ENCODE measurements at places on chromosomes 7 and 10. TPM values are rescaled to one million over a fixed set of nuclear protein-coding genes. Genes with fewer than 3 reads are reported as not detected.

Gene CLRN3
- total RNA-seq, result not detected

Gene NSUN5
- 27.1 TPM for total RNA-seq

Gene KNDC1
- under 0.01 TPM for total RNA-seq

Gene DRGX
- not detected for total RNA-seq

- H3K27me3 ChIP-seq, result no peaks in the 10 kb centered on the region
- DNase-seq, result no peak
- no peak overlapping the region for H3K4me3 ChIP-seq
- peaks cover 36% of the 10 kb centered on the region for H3K4me1 ChIP-seq
Measured at GRCh38 chr10:72007246-72007892, 43.2 kb downstream of the CHST3 start.

DNA sequence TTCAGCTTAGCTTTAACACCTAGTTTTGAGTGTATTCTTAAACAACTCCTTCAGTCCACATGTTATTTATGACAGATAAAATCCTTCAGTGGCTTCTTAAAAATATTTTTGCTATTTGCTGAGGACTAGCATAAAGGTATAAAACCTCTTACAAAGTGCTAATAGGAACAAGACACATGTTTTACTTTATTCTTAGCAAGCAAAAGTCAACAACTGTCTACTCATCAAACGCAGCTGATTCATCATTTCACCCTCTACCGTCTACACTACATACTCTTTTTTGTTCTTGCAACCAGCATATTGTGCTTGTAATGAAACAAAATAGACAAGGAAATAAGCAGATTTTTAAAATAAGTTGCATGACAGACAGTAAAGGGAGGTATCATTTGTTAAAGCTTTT, 319.7 kb downstream of the SNX13 start:
- no peak overlapping the region for H3K27ac ChIP-seq
- no peak overlapping the region for H3K4me3 ChIP-seq
- DNase-seq, result no peak
- H3K36me3 ChIP-seq, result no peaks in the 10 kb centered on the region
- H3K27me3 ChIP-seq, result no peaks in the 10 kb centered on the region

GRCh38 chr10:104578671-104579070, 62.4 kb upstream of the SORCS3 start:
- no peak for DNase-seq
- H3K4me3 ChIP-seq, result no peak overlapping the region
- H3K27ac ChIP-seq, result no peak overlapping the region
- H3K36me3 ChIP-seq, result no peaks in the 10 kb centered on the region
- no peaks in the 10 kb centered on the region for H3K4me1 ChIP-seq

DNA sequence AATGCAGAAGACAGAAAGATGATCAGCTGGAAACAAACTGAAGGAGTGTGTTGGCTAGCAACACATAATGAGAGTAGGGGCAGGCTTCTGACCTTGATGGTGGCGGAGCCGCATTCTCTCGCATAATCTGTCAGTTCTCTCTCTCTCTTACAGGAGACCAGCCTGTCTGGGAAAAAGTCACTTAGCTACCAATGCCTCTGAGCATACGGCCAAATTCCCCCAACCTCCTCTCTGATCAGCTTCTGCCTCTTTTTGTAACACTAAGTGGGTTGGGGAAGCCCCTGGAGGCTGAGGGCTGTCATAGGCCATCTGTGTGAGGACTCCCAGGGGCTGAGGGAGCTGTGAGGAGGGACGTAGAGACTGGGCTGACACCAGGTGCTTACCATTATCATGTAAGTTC, 104.6 kb downstream of the HIPK2 start:
- no peaks in the 10 kb centered on the region for H3K27me3 ChIP-seq
- no peaks in the 10 kb centered on the region for H3K4me1 ChIP-seq

DNA sequence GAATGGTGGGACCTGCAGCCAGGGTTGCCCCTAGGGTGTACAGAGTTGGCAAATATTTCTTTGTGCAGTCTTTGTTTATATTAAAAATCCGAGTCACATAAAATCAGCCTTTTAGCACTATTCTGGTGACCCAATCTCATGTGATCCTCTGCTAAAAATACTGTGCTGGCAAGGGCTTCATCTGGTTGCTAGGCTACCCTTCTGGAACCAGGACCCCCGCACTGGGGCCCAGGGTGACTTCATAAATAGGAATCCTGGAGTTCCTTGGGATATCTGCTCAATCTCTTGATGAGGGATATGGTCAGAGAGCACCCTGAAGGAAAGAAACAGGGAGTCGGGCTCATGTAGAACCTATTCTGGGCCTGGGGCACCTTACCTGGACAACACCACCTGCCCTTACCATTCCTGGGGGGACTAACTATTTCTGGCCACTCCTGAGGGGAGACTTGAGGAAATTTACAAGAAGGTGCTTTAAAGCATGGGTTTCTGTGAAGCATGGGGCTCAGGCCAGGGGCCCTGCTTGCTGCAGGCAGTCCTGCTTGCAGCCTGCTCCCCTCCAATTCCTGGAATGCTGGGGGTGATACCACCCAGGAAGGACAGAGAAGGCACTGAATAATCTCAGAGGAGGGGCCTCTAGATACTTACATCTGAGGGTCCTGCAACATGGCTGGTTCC, 44.7 kb downstream of the SH2D4B start:
- no peak overlapping the region for H3K27ac ChIP-seq
- H3K4me3 ChIP-seq, result no peak overlapping the region
- H3K36me3 ChIP-seq, result no peaks in the 10 kb centered on the region

All from uterus (tissue), 4 donors.